ENCODE measurements at places on chromosomes 1 and 21.

- DNase-seq, result no peak
These were observed 633.0 kb upstream of the B3GALT2 start for GRCh38 chr1:193819376-193819775.

GRCh38 chr1:29325675-29326074 is 89.4 kb downstream of the PTPRU start:
- DNase-seq, result no peak

DNA sequence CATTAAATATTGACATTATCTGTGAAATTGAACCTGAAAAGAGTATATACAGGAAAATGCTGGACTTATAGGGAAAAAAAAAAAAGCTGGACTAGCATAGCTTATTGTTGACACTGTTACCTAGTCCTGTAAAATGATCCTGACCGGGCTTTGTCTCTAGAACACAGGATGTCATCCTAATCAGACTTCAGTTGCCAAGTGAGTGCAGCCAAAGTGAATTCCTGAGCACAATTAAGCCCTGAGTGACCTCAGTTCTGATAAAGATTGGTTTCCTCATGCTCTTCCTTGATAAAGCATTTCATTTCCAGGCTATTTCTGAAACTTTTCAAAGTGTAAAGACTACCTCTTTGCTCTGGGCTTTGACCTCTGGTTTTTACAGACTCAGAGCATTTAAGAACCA is 19.8 kb downstream of the SELP start:
- DNase-seq, result no peak

- no peak for DNase-seq
These were observed 7.2 kb downstream of the CD34 start for GRCh38 chr1:207903767-207904166.

DNA sequence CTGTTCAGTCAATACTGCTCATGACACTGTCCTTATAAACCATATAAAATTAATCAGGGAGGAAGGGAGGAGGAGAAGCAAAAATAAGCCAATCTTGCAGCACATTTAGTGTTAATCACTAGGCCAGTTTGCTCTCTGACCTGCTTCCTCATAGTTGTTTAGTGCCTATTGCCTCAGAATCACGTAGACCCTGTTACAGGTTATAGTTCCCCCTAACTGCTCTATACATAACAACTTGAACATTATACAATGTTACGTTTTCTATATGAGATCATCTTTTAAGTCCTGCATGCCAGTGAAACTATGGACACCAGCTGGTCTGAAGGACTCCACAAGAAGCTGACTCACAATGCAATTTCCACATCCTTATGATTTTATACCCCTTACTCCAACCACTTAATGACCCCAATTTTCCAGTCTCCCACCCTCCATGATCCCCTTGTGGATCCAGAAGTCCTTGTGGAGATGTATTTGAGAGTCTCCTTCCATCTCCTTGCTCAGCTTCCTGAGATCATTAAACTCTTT is 34.9 kb upstream of the TACSTD2 start:
- DNase-seq, result no peak

- no peak for DNase-seq
These were observed 29.2 kb upstream of the CLDN8 start for GRCh38 chr21:30245061-30245460.

DNA sequence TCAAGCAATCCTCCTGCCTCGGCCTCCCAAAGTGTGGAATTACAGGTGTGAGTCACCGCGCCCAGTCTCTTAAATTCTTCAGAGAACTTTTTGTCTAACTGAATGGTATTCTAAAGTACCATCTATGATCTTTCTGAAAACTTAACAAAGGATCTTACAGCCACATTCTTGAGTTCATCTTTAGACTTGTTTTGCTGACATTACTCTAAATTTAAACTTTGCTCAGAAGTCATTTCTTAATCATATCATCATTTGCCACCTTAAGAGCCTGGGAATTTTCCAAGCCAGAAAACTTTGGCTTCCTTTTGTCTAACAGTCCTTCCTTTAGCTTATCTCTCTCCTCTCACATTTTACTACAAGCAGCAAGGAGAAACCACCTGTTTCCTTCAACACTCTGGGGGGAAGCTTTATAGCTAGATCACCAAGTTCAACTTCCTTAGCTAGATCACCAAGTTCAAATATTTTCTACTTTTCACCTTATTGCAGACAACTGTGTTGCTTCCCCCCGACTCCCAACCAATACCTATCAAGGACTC is 5.4 kb upstream of the ZBTB8A start:
- DNase-seq, result no peak

GRCh38 chr21:45415188-45415942 is 10.4 kb downstream of the COL18A1 start:
- DNase-seq, result no peak

DNA sequence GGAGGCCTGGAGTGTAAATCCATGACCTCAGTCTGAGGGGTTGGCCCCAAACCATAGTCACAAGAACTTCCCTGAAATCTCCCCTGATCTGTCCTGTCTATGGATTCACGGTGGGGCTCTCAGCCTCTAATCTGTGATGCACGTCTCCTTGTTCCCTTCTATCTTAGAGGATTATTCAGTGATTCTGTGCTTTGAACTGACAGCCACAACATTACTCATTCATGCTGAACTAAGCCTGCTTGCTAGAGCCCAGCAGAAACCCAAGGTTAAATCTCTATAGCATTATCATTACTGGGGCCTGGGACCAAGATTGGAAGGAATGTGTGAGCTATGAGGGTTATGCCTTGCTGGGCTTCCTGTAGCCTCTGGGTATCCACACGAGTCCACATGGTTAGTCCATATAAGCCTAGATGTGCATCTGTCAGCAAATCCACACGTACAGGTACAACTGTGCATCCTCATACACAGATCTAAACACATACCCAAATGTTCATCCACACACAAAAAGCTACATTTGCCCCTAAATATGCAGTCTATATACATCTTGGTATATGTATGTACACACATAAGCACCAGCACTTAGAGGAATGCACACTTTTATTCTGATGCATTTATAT is 22.4 kb upstream of the MAGOH start:
- DNase-seq, result no peak

DNA sequence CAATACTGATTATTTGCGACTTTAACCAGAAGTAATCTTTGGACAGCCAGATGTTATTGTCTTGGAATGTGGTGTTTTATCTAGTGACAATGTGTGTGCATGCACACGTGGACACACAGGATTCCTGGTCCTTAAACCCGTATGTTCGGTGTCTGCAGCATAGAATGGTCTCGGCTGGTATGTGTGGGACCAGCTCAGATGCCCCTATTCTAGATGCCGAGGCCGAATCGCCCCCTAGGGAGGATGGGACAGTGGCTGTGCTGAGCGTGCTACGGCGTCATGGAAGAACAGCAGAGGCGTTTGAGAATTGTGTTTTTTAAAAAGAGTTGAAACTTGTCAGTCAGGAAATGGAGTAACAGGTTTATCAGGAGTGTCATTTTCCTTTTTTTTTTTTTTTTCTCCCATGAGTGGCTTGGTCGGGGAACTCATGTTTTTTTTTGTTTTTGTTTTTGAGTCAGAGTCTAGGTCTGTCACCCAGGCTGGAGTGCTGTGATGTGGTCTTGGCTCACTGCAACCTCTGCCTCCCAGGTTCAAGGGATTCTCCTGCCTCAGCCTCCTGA is 30.1 kb downstream of the SKI start:
- DNase-seq, result no peak

GRCh38 chr1:90274376-90274775 is 279.5 kb downstream of the ZNF326 start:
- no peak for DNase-seq

DNA sequence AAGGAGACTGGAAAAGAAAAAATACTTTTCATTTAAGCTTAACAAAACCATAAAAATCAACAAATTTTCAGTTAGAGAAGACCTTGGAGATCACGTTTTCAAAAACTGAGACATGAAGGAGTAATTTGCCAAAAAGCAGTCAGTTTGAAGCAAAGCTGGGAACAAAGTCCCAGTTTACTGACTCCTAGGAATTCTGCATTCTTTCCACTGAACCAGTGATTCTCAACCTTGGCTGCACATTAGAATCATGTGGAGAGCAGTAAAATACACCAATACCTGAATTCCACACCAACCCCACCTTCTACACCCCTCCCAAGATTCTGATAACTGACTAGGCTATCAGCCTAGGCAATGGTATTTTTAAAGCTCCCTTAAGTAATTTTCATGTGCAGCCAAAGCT is 73.5 kb downstream of the PRPF38A start:
- no peak for DNase-seq

DNA sequence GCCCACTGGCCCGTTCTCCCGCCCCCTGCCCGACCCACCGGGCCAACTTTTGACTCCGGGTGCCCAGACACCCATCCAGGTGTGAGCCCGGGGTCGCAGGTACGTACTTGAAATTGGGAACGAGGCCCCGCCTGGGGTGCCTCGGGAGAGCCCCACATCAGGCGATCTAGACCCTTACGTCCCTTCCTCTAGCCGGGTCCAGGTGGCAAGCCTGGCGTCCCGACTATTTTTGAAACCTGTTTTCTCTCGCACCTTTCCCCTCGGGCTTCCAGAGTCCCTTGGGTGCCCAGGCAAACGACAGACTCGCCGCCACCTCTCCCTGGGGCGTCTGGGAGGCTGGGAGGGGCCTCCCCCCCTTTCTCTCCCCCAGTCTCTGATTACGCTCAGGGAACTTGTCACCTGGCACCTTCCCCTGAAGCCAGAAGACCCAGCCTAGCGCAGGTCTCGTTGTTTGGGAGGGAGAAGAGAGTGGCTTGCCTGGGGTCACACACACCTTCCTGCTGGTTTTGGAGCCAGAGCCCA is 898 bp downstream of the LDLRAP1 start:
- no peak for DNase-seq

- DNase-seq, result no peak
These were observed 457.8 kb downstream of the PTPRC start for GRCh38 chr1:199096591-199096990.

- no peak for DNase-seq
These were observed 10.2 kb downstream of the KMO start for GRCh38 chr1:241542199-241542907.

DNA sequence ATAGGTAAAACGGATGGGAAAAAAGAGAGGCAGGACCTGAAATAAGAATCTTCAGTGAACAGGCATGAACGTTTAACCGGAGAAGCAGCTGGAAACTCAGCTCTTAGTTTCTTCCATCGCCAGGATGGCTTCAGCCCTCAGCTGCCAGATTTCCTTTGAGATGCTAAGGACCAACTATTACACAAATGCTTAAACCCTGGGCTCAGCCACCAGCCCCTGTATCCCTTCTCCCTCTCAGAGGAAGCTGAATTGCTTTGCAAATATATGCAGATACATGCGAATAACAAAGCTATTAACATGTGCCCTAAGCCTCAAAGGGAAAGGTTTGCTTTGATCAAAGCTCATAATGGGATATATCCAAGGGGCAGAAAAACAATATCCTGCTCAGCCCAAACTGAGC is 515.1 kb downstream of the OMA1 start:
- no peak for DNase-seq

GRCh38 chr1:9376886-9377333 is 84.2 kb downstream of the SPSB1 start:
- DNase-seq, result no peak

- DNase-seq, result no peak
These were observed 42.1 kb upstream of the ZNF496 start for GRCh38 chr1:247373721-247374141.

GRCh38 chr1:161083748-161084596 is 5.4 kb downstream of the NECTIN4 start:
- no peak for DNase-seq

- DNase-seq, result no peak
These were observed 228.8 kb upstream of the KAZN start for GRCh38 chr1:14369526-14370213.

DNA sequence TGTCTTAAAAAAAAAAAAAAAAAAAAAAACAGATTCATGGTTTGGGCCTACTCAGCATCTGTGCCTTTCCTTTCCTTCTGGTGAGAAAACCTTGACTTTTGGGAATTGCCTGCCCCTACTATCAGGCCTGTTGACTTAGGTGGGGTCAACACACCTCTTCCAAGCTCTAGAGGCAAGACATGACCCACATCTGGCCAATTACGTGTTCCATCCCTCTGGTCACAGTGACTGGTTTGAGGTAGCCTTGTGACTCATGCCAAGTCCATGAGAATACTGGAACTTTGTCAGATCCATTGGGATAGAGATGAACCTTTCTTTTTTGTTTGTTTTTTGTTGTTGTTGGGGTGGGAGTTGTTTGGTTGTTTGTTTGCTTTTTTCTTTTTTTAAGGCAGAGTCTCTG is 37.3 kb upstream of the KHDRBS1 start:
- no peak for DNase-seq

GRCh38 chr21:27300770-27301169 is 333.9 kb upstream of the ADAMTS5 start:
- DNase-seq, result peak; percentile 89

- DNase-seq, result no peak
These were observed 22.3 kb upstream of the PTGFR start for GRCh38 chr1:78468521-78468920.

- DNase-seq, result no peak
These were observed 23.4 kb downstream of the CTBS start for GRCh38 chr1:84550826-84551225.

DNA sequence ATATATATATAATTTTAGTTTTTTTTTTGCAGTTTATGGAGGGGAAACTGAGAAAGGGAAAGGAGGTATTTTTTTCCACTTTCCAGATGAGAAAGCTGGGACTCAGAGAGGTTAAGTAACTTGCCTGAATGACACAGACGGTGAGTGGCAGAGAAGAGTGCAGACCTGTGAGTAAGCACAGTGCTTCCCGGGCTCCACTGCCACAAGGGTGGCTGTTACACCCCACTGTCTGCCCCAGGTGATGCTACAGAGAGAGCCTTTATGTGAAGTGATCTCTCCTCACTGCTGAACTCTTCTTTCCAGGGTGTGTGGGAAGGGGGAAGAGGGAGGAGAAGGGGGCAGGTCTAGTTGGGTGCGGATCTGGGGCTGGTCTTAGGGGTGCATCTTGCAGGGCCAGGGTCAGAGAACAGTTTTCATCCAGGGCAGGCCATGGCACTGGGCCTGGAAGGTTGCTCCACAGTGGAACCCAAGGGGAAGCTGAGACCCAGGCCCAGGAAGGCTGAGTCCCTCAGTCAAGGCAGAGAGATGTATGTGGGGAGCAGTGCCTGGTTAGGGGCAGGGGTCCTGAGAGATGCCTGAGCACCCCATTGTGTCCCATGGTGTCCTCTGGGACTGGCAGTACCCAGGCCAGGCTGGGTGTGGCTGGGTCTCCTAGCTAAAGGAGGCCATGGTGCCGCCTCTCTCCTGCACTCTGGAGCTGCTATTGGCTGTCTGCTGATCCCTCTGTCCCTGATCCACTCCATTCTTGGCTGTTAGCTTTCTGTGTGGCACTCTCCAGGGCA is 357.5 kb downstream of the PTPRU start:
- DNase-seq, result no peak

DNA sequence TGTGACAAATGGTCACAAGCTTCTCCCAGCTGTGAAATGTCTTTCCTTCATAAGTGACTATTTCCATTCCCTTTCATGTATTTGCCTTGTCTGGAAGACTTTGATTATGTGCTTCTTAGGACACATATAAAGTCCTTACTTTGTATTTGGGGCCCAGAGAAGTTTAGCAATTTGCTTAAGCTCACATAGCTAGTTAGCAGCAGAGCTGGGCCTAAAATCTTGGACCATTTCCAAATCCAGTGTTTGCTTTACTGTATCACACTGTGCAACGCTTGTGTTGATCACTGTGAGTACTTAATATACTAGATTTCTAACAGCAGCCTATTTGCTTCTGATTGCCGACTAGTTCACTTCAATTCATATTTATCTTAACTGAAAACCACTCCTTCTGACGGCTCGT is 2.2 kb upstream of the KCNA3 start:
- DNase-seq, result no peak

- DNase-seq, result no peak
These were observed 58.1 kb downstream of the PTP4A2 start for GRCh38 chr1:31879981-31880608.

GRCh38 chr1:40384413-40384762 is 10.9 kb downstream of the SMAP2 start:
- no peak for DNase-seq

- no peak for DNase-seq
These were observed 187.6 kb upstream of the VAMP3 start for GRCh38 chr1:7583291-7584096.
